ENCODE measurements at places on chromosomes 12 and 14.

DNA sequence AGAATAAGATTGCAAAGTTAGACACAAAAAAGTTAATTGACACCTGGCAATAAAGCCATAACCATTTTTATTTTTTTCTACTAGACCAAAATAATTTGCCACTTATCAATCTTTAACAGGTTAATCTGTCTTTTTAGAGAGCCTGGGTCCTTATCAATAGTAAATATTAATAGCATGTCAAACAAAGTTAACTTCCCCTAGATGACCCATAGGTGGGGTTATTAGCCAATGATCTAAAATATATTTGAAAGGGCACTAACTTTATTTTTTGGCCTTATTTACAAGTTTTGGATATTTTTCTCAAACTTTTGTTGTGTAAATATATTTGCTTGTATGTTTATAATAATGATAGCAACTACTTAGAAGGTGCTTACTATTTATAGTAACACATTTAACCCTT is 3.9 kb downstream of the ANKRD33 start:
- DNase-seq, result no peak

DNA sequence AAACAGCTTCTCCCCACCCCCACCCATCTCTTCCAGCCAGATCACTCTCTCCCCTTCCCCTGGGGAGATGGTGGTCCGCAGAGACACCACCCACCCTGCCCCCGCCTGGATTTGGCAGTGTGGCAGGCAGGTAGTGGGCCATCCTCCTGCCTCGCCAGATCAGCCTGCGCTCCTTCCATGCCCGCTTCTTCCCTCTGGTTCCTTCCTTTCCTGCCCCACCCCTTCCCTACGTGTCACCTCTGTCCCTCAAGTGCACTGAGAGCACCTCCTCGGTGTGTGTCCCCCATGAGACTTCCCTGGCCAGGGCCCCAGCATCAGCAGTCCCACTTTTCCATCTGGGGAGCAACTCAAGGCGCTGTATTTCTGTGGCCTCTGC is 632 bp downstream of the NYNRIN start:
- DNase-seq, result no peak

DNA sequence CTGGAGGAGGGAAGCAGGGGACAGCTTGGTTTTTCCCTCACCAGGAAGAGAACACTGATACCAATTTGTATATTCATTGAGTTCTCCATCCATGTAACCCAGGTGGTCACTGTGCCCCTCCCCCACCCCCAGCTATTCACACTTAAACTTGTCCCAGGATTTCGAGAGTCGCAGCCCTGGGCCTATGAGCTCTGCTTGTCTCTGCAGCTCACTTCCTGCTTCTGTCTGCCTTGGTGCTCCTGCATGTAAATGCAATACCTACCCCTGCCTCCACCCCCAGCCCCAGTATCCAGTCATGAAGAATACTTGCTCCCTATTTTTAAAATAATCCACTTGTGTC is 452.2 kb downstream of the BCL11B start:
- no peak for DNase-seq

DNA sequence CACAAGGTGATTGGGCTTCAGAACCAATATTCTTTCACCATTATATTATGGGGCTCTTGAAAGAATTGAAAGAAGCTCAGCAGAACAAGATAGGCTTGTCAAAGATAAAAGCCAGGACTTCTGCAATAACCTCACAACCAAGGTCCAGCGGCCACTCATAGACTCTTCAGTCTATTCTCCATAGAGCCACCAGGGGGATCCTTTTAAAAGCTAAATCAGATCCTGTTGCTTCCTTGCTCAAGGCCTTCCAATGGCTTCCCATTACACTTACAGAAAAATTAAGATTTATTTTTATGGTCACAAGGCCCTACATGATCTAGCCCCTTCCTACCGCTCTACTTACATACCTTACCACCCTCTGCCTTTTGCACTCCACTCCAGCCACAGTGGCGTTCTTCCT is 169.6 kb downstream of the C12orf42 start:
- peak; percentile 24 for DNase-seq

GRCh38 chr12:42638697-42639096 is 49.2 kb upstream of the PRICKLE1 start:
- no peak for DNase-seq

GRCh38 chr14:79693935-79694334 is 517.4 kb downstream of the DIO2 start:
- DNase-seq, result no peak

DNA sequence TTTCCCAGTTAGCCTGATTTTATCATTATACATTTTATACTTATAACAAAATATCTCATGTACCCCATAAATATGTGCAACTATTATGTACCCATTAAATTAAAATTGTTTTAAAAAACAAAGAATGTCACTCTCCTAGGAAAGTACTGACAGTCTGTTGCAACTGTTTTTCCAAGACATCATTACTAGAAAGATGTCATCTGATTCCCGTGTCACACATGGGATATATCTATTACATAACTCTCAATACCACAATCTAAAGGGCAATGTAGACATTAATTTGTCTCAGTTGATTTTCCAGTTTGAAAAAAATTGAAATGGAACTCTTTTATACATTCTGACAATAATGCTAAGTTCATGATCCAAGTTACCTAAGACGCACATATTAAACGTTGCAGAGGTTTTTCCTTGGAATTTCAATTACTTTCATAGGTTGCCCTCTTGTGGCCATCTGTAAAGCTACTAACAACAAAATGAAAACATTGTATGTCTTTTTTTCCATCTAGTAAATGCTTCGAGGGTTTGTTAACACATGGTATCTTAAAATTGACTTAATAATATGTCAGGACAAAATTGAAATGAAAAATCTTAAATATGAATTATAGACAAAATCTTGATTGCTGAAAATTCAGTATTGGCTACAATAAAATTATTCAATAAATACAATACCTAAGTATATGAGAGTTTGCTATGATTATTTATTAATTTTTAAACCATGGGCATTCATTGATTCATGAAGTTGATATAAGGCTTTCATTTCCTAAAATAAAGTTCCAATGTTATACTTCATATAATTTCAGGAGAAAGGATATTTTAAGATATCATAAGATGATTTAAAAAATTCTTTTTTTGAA is 131.6 kb downstream of the PPFIA2 start:
- DNase-seq, result peak; percentile 49

DNA sequence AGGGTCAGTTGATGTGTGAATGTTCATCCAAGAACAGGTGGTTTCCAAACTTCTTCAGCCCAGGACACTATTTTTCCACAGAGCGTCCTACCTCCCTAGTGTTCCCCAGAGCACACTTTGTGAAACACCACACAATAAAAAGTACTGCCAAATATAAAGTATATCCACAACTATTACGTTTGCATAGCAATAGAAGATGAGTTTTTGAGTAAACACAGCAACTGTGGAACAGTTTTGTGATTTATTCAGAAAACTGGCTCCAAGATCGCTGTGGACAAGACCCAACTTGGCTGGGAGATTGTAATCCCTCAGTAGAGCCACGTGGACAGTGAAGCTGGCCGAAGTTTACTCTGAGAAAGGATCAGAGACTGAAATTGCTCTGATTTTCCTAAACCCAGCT is 14.5 kb upstream of the MAP1LC3B2 start:
- no peak for DNase-seq

DNA sequence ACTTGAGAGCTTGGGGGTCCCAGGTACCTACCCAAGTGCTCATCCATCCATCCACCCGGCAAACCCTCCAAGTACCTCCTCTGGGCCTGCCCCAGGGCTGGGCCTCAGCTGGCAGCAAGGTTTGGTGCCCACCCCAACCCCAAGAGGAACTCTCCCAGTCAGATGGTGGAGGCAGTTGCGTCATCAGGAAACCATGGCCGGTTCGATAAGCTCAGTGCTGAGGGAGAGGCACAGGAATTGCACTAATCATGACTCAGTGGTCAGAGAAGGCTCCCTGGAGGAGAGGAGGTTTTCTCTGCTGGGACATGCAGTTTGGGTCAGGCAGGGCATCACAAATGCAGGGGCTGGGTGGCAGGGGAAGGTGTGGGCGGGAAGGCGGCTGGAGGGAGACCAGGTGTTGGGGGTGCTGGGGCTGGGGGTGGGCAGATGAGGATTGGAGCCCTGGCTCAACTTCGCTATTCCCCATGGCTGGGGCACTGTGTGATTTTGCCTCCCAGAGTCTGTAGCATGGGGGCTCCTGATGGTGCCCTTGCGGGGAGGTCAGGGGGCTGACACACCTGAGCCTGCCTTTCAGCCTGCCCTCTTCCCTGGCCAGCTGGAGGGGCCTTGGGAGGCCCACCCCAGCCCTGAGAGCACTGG is 32.2 kb downstream of the SH2B3 start:
- DNase-seq, result no peak

GRCh38 chr14:49919825-49920659 is 27.2 kb downstream of the ARF6 start:
- DNase-seq, result no peak

- peak; percentile 82 for DNase-seq
These were observed 243.1 kb downstream of the BCAT1 start for GRCh38 chr12:24705741-24706358.

DNA sequence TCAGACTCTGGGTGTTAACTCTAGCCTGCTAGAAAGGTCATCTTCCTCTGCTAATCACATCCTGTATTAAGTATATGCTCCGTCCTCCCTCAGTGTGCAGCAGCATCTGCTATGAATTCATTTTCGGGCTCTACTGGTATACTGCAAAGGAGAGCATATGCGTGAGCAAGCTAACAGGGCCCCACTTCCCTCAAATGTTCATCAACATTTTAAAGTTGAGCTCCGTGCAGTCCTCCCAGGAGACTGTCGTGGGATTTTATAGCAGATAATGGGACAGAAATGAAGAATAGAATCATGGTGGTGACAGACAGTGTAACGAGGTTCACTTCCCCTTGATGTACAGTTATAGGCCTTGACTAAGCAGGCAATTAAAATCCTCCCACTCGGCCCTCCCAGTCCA is 131.7 kb downstream of the PLXNC1 start:
- no peak for DNase-seq

DNA sequence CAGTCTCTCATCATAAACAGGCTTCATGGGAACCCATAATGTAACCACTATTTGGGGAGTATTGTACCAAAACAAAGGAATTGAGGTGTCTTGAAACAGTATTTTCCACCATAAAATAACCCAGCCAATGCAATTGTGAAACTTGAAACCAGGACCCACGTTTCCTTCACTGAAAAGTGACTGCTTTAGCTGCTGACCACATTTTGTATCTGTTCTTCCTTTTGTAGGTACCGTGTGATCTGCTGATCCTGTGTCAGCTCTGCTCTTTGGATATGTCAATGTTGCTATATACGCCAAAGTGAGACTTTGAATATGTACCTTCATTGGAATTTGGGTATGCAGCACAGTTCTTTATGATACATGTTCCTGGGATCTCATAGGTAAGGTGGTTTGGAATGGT is 95.1 kb upstream of the CNTN1 start:
- DNase-seq, result peak; percentile 63

DNA sequence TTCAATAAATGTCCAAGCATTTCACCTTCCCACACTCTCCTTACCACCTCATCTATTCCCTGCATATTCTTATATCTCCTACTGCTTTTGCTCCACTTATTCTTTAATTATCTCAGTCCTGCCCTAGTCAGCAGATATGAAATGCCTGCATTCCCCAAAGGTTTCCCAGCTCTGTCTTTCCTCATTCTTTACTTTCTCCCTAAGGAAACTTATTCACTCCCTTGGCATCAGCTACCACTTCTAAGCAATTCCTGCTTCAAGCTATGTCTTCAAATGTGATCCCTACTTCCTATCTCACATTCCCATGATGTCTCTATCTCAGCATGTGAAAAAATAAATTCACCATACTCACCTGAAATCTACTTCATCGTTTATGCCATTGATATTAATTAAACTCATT is 111.8 kb downstream of the CAPZA3 start:
- no peak for DNase-seq

GRCh38 chr14:90179357-90179756 is 77.0 kb upstream of the PSMC1 start:
- no peak for DNase-seq

GRCh38 chr14:79180656-79181055 is 1010.5 kb downstream of the NRXN3 start:
- no peak for DNase-seq

DNA sequence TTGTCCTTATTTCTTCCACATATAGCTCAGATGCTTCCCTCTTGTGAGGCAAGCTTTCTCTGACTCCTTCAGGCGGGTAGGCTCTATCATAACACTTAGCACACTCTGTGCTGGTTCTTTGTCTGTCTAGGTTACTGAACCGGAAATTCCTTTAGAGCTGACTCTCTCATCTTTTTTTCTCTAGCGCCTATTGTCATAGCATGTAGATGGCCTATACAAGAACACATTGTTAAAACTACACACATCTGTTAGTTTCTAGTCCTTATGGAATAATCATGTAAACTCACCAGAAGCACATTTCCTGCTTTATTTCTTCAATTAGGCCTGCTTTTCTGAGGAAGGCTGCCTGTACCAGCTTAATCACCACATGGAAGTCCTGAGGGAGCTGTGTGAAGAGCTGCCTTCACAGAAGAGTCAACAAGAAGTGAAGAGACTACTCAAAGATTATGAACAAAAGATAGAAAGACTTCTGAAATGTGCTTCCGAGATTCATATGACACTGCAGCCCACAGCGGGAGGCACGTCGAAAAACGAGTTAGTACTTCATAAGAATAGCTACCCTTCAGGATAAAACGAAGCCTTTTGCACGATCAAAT is 143.9 kb downstream of the SYNE2 start:
- no peak for DNase-seq

- DNase-seq, result no peak
These were observed 125.2 kb downstream of the GCH1 start for GRCh38 chr14:54777395-54777794.

Measured in MM.1S (cell line).